Stimulated activated CD8-positive, alpha-beta memory T cell treated with anti-CD3 and anti-CD28 coated beads, Interleukin-12 subunit alpha, Interleukin-12 subunit beta, amount 100 ng/mL, for 4 hours (primary cell): ENCODE measurements at places on chromosomes 4 and X.

GRCh38 chr4:15926486-15926885, 12.1 kb downstream of the FGFBP1 start:
- no peak for DNase-seq

GRCh38 chrX:71612256-71612655, 6.1 kb downstream of the CXCR3 start:
- DNase-seq: no peak

DNA sequence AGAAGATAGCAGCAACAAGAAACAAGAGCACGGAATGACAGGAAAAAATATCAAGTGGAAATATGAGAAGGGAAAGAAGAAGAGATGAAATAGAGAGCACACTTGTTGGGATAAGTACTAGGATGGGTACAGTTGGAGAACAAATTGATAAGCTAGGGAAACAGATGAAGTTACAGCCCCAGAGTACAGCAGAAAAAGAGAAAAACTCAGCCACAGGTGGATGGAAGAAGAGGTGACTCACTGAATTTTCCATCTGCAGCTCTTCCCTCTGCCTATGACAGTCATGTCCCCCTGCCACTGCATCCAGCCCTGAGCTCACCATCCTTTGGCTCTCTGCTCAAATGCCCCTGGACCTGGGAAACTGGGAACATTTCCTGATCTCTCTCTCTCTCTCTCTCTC, 209.0 kb downstream of the BCOR start:
- DNase-seq: no peak

- no peak for DNase-seq
Observed at GRCh38 chrX:123625952-123626351, 106.9 kb downstream of the THOC2 start.

GRCh38 chrX:69319376-69319775, 154.1 kb upstream of the PJA1 start:
- no peak for DNase-seq
